Left ventricle myocardium superior (tissue), 1 donor: ENCODE measurements at places on chromosomes 5 and 9. TPM values are rescaled to one million over a fixed set of nuclear protein-coding genes. Genes with fewer than 3 reads are reported as not detected.

Gene F2R
- 7.2 TPM for total RNA-seq

- DNase-seq, result no peak
Observed at GRCh38 chr5:157669701-157670097, 1.6 kb upstream of the C5orf52 start.

DNA sequence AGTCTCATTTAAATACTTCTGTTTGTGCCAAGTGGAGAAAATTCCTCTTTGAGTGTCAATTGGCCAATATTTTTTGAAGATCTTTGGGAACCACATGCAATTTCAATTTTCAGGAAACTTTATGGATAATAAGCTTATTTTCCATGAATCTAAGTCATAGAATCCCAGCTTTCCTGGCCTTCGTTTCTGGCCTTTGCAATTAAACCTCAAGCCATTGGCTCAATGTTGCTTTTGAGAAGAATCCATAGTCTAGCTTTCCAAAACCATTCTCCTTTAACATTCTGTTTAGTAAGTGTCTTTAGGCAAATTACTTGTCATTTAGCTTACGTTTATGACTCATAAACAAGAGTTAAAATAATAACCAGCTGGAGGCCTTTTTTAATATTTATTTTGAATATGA, 145.0 kb upstream of the FTMT start:
- no peak for DNase-seq

- no peak for DNase-seq
Observed at GRCh38 chr9:134611046-134611445, 30.6 kb upstream of the COL5A1 start.

DNA sequence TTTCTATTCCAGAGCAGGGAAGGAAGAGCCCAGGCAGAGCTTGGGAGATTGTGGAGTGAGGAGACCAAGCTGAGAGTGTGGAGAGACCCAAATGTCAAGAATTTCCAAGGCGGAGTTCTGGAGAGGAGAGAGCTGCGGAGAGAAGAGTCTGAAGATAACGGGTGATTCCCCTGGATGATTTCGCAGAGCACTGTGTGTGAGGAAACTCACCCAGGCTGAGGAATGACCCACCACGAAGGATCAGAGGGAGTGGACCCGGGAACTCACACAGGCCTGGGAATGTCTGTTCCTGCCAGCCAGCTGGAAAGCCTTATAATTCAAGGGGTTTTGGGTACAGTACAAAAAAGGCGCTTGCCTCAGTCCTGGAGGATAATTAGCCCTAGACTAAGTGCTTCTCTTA, 94.2 kb downstream of the WNK2 start:
- DNase-seq, result no peak

DNA sequence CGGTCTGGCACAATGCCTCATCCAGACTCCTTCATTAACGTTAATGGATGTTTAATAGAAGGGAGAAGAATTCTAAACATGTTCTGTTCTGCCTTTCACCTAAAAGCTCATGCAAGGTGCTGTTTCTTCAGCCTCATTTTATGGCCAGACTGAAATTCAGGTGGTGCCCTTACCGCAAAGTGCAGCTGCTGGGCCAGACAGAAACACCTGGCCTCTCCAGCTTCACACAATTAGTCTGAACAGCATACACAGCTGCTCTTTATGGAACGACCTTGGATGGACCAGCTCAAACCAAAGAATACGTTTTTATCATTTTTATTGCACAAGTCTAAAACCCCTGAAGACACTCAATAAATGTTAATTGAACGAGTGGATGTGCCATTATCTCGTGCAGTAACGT, 4.6 kb downstream of the SNCAIP start:
- DNase-seq, result no peak

GRCh38 chr5:67341478-67341877, 144.9 kb upstream of the CD180 start:
- DNase-seq, result no peak
